ENCODE measurements at places on chromosomes 11 and 22.

DNA sequence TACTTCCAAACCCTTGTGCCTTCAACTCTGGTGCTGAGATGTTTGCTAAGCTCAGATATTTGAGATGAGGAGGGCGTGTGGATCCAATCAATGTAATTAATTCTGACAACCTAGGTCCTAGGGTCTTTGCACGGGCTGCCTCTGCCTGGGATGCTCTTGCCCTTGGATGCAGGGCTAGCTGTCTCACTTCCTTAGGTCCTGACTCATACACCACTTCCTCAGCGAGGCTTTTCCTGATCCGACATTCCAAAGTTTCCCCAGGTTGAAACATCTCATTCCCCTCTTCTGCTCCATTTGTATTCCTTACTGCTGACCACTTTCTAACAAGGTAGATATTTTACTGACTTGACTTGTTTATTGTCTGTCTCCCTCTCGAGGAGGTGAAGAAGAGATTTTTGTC, 43.0 kb upstream of the NTM start:
- no peak for DNase-seq

DNA sequence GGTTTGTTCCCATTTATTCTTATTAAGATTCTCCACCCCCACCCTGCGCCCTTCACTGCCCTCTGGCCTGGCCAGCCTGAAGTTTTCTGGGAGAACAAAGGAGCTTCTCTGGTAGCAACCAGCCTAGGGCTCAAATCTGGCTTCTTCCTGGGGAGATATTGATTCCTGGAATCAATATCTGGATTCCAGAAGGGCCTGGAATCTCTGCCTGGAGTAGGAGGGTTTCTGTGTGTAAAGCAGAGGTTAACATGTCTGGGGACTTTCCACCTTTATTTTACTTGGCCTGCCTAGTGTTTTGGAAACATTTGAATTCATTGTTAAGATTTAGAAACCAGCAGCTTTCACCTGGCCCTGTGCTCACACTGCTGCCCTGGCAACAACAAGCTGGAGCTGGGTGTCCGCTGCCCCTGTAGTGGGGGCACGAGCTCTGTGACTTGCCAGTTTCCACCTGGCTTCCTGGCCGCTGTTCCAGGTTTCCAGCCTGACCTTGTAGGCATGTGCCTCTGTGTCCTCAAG, 5.5 kb downstream of the C11orf91 start:
- DNase-seq: no peak

DNA sequence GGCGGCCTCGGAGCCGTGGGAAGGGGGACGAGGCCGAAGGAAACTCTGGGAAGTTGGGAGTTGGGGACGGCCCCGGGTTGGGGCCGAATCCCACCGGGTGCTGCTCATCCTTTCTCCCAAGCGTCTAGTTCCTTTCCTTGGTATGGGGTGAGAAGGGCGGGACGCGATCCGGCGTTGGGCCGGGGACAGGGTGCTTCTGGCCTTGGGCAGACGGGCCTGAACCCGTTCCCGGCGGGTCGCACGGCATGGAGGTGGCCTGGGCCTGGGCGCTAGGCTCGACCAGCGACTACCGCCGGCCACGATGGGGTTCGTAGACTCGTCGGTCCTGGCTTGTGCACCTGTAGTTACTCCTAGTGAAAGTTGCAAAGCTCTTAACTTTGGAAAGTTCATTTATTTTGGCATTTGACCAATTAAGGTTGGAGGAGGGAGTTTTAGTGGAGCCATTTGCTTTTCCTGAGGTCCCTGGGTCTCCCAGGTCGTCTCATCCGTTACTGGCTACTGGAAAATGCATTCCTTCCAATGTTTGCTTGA, 1.0 kb downstream of the SYT9 start:
- DNase-seq: no peak

DNA sequence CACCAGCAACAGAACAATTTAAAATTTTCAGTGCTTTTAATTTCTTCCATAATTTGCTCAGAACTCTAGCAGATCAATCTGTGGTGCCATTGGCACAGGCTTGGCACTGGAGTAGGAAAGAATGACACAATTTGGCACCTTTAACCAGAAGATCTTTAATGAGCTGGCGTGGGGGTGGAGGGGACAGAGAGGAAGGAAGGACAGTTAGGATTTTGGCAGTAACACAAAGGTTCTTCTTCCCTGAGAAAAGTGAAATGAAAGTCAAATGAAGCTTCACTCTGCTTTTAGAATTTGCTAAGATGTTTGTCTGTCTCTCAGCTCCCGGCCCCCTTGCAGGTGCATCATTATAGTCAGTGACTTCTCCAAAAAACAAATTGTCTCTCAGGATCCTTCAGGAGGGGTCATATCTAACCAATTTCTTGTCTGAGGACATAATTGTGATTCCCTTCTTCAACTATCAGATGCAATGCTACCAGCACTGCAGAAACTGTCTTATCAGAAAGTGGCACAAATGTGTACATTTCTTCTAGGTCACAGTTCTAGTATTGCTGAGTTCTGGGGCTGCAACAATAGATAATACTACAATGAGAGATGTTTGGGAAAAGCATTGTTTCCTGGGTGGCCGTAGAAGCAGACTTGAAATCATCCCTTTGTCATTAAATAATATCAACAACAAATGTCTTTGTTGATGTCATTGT, 66.8 kb downstream of the CSTPP1 start:
- peak; percentile 60 for DNase-seq

DNA sequence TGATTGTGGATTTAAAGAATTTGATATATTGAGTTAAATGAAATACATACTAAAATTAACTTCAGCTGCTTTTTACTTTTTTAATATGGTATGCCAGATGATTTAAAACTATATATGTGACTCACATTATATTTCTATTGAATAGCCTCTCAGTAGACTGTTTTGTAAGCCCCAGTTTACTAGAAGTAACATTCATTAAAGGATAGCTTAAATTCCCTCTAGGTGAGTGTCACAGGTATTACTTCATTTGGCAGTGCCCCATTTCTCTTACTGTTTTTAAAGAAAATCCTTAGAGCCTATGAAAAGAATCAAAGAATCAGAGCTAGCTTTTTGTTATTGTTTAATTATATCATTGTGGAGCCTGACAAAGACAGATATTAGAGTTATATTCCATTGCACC, 48.6 kb downstream of the ZC3H12C start:
- no peak for DNase-seq

GRCh38 chr11:7986768-7987559, at the start of gene EIF3F:
EIF3F (plus strand) TSS chr11:7987337; CDS start chr11:7987353, 16 bp downstream.
- DNase-seq: peak; percentile 91

- DNase-seq: peak; percentile 8
These were observed 96.5 kb downstream of the DSCAML1 start for GRCh38 chr11:117700551-117700950.

GRCh38 chr11:87298155-87298554, 260.4 kb downstream of the TMEM135 start:
- DNase-seq: no peak

GRCh38 chr11:71505001-71505400, 22.1 kb upstream of the KRTAP5-7 start:
- no peak for DNase-seq

DNA sequence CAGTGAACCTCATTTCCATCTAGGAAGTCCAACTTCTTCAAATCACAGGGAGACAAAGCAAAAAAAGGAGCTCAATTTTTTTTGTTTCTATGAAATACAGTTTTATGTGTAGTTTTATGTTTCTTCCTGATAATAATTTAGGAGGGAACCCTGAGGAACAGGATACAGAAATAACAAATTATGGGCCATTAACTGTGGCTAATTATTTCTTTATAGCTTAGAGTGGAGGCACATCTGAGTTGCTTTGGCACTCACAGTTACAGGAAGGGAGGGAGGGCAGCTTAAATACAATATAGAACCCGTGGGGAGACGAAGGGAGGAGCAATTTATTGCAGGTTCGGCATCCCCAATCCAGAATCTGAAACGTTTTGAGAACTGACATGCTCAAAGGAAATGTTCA, 37.1 kb upstream of the HORMAD2 start:
- DNase-seq: no peak

DNA sequence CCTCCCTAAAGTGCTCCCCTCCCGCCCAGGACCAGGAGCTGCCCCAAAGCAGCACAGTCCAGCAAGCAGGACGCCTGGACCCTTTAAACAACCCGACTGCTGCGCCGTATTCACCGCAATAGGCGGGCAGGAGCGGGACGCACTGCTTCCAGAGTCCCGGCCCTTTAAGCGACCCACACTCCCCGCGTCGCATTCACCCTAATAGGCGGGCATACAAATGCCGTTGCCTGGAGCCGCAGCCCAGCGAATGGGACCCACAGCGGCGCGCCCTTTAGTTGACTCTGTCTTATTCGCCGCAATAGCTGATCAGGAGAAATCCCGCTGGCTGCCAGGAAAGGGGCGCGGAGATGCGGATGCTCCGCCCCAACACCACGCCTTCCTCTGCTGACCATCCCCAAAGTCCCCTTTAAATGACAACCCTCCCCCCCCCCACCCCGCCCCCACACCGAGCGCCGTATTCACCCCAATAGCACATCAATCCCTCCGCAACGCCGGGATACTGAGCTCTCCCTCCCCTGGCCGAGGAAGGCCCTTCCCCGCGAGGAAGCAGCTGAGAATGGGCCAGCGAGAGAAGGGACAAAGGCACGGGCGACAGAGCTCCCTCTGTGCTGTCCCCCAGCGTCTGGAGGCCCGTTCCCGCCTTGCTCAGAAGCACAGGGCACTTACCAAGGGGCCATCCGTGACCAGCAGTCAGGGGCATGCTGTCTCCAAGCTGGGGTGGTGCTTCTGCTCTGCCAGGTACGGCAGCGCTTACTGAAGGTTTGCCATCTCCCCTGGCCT, 4.7 kb downstream of the OSBPL5 start:
- peak; percentile 60 for DNase-seq

- peak; percentile 80 for DNase-seq
These were observed 1.5 kb downstream of the DDB2 start for GRCh38 chr11:47216121-47216798.

DNA sequence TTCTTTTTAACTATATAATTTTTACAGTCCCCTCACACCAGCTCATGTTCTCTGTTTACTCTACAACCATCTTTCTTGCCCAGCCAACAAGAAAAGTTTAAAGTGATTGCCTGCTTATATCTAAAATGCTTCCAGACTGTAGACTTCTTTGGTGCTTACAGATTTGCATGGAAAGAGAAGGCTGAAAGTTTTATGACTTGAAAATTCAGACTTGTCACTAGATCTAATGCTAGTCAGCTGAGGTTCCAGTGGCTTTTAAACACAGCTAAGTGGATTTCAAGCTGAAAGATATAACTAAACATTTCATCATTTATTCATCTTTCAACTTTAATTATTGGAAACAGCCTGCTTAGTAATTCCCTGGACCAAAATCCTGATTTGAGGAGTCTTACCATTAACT, 178.4 kb downstream of the NAV2 start:
- no peak for DNase-seq

DNA sequence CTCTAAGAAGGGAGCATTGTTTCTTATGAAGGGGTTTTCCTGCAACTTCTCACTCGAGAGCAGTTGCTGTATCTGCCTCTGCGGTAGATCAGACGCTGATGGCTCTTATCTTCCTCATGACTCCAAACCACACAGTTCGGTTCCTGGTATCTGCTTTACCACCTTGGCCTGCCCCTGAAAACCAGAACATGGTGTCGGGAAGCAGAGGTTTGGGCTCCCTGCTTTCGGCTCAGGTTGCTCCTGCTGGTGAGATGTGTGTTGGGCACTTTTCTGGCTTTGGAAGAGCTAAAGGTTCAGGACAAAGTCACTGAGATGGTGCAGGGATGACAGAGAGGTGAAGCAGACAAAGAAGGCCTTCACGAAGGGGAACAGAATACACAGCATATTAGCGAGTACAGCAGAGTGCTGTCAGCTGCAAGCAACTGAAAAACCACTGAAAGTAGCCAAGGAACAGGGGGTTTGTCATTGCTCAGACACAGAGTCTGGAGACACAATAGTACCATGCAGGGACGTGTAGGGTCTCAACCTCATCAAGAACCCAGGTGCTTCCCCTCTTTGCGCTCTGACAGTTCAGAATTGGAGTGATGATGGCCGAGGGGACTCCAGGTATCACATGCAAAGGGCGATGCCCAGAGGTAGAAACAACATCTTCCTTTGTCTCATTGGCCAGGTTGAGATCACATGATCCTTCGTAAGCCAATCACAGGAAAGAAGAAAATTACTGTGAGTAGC, 11.9 kb upstream of the CSF2RB start:
- no peak for DNase-seq

- DNase-seq: no peak
These were observed 722.9 kb upstream of the RAG2 start for GRCh38 chr11:37320921-37321320.

- DNase-seq: no peak
These were observed 35.1 kb downstream of the RRP8 start for GRCh38 chr11:6568191-6568918.

- no peak for DNase-seq
These were observed 5.1 kb upstream of the A4GALT start for GRCh38 chr22:42725606-42726355.

DNA sequence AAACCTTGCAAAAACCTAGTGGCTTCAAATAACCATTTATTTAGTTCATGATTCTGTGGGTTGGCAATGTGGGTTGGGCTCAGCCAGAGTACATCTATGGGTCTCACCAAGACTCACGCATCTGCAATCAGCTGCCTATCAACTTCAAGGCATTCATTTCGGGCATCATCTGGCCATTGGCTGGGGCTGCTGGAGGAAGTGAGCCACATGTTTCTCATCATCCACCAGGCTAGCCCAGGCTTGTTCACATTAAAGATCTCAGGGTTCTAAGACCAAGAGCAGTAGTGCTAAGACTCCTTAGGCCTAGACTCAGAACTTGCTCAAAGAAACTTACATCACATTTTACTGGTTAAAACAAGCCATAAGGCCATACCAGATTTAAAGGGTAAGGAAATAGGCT, 478.9 kb upstream of the ARHGAP42 start:
- no peak for DNase-seq

GRCh38 chr22:36912694-36913426, 568 bp upstream of the CSF2RB start:
- DNase-seq: no peak

GRCh38 chr11:123704341-123704740, 37.1 kb downstream of the ZNF202 start:
- no peak for DNase-seq

GRCh38 chr11:36427876-36428275, 82.2 kb downstream of the TRAF6 start:
- DNase-seq: no peak

- no peak for DNase-seq
These were observed 13.1 kb downstream of the PANX1 start for GRCh38 chr11:94141511-94142307.

- no peak for DNase-seq
These were observed 1.9 kb upstream of the ROBO4 start for GRCh38 chr11:124899383-124900145.

DNA sequence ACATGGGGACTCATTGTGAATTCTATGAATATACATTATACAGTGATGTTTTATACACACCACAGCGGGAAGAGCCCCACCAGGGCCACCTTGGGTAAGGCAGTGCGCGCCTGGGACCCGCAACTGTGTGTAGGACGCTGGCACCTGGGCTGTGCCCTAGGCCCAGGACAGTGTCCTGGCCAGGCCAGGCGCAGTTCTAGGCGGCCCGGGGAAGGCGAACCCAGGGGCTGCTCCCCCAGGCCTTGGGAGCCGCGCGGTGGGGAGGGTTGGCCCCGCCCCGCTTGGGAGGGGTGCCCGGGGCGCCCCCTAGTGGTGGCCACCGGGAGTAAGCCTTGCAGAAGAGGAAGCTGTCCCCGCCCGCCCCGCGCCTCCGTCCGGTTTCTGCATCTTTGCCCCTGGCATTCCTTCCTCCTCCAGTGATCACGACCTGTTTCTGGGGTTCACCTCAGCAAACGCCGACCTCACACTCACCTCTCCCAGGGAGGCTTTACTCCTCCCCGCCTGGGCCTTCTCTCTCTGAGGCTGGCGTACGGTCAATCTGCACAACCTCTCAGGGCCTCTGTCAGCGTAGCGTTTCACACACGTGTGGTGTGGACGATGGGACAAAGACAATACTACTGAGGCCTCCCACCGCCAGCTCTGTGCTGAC, 9.5 kb upstream of the EHD1 start:
- DNase-seq: peak; percentile 90
